Fibroblast of pulmonary artery (primary cell): ENCODE measurements at places on chromosomes 5 and 9.

- peak; percentile 68 for DNase-seq
Observed at GRCh38 chr9:123562844-123563346, 206.9 kb downstream of the CRB2 start.

DNA sequence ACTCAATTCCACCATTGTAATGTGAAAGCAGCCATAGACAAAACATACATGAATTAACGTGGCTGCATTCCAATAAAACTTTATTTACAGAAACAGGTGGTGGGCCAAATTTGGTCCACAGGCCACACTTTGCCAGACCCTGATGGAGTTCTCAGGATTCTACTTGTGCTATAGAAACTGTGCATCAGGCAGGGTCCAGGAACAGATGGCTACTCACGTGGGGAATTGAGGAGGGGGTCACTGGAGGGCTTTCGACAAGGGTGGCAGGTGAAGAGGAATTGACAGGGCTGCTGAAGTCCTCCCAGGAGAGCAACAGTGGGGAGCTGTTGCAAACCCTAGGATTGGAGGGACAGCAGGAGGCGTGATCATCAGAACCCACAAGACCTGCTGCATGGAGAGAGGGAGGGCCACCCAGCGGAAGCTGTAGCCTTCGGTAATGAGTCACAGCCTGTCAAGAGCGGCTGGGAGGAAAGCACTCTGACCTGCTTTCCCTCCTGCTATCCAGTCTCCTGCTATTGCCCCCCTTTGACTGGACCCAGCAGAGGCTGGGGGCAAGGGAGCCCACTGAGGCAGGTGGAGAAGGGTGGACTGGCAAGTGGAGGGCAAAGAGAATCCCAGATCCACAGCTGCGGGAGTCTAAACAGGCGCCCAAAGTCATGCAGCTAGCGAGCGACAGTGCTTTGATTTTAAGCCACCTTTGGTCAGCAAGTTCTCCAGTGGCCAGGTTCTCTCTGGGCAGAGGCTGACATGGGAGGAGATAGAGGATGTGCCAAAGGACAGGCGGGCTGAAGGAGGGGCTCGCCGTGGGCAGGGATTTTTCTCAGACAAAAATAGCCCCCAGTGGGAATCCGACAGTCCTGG, 138.3 kb upstream of the SMIM23 start:
- DNase-seq: peak; percentile 42

GRCh38 chr5:170843870-170844269, 17.9 kb upstream of the RANBP17 start:
- DNase-seq: no peak

DNA sequence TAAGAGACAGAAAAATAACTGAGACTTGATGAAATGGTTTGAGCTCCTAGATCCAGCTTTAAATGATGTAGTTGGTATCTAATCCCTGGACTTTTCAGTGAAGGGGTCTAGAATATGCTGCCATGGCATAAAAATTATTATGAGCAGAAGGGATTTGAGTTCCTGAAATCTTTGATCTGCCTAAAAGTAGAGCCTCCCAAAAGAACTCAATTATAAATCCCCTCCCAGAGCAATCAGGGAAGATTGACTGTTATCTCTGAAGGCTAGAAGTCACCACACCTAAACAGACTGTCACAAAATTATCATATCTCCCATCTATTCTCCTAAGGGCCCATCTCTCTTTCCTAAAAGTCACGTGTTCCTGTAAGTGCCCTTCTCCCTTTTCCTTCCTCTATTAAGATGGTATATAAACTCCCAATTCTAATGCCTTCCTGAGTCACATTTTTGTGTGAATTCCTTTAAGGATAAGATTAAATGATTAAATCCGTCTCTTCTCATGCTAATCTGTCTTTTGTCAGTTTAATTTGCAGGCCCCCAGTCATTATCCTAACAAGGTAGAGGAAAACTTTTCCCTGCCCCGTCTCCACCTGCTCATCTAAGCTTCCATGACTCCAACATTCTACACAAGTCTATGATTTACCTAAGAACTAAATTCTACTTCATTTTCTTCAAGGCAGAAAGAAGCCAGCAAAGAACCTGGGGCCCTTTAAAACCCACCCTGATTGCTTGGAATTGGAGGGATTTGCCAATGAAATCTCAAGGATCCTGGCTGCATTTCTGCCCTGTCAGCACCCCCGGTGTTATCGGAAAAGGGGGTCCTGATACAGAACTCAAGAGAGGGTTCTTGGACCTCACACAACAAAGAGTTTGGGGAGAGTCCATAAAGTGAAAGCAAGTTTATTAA, 47.1 kb upstream of the PWWP2A start:
- no peak for DNase-seq

DNA sequence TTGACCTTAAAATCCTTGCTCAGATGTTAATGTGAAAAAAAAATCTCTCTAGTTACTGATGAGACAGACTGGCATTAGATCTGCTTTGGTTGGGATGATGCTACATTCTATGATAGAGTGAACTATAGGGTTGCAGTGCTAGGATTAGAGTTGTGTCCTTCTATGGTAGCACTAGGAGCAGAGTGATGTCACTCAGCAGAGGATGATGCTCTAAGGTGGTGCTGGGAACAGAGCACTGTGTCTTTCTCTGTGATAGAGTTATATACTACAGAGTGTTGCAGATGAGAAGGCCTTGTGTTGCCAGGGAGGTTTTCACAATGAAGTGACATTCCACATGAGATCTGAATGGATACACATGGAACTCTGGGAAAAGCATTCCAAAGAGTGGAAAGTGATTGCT, 462.3 kb downstream of the CDH12 start:
- peak; percentile 3 for DNase-seq

DNA sequence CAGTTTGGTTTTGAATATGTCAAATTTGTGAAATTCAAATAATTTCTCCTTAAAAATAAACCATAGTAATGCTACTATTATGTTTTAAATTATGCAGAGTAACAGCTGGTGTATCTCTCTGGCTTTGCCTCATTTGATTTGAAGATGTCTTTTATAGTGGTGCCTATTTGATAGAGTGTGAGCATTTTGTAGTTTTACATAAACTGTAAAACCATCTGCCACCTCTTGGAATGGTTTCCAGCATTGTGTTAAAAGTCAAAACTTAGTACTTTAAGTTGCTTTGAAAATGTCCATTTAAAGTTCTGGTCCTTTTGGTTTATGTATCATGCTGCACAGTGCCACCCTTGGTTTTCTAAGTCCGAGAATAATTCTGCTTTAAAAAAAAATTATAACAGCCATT, 15.6 kb downstream of the PRDM6 start:
- no peak for DNase-seq

- peak; percentile 93 for DNase-seq
Observed at GRCh38 chr5:150946351-150946905, 41.6 kb upstream of the ZNF300 start.

DNA sequence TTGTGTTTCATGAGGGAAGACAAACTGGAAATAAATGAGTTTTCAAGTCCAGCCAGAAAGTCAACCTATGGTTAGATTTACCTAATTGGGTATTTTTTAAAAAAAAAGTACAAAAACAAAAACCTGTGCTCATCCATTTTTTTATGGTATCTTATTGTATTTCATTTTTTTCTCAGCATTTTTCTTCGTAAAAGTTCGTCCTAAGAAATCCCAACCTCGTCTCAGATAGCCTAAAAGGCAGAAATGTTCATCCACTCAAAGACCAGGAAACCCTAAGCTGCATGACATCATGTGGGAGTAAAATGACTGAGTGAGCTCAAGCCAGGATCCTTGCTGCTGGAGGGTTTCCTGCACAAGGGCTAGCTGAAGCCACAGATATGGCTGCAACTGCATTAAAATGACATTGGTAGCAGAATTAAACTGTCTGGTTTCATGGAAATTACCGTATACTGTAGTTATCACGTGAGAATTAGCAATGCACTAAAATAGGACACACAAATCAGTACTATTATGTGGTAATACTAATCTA, 70.4 kb downstream of the NFIB start:
- DNase-seq: peak; percentile 66

DNA sequence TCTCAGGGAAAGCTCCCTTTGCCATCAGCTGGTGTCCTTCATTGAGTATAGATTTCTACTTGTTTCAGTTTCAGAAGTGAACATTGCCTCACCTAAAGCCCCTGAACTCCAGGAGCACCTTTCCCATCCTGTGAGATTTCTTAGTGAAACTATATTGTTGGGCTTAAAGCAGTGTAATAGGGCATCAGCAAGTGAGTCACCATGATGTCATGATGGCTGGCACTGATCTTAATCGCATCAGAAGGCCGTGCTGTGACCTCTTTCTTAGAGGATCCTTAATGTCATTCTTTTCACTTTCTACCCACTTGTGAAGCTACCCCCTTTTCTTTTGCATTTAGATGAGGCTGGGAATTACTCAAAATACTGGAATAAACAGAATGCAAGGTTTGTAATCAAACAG, 401.3 kb downstream of the MTRR start:
- DNase-seq: no peak

DNA sequence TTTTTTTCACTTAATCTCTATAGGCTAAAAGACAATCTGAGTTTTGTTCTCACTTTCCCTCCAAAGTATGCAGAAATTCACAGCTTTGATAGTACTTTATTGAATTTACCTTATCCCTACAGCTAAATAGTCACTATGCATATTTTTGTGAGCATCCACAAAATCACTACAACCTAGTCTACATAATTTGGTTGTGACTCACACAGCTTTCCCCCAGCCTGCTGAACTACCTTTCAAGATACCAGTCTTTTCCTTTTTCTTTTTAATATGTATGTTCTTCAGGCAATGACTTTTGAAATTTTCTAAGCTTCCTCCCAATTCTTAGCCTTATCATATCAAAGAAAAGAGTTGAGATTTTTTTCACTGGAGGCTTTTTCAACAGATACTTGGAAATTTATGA, 347.3 kb upstream of the CDH6 start:
- DNase-seq: no peak

- no peak for DNase-seq
Observed at GRCh38 chr5:2985718-2986117, 234.2 kb upstream of the IRX2 start.

DNA sequence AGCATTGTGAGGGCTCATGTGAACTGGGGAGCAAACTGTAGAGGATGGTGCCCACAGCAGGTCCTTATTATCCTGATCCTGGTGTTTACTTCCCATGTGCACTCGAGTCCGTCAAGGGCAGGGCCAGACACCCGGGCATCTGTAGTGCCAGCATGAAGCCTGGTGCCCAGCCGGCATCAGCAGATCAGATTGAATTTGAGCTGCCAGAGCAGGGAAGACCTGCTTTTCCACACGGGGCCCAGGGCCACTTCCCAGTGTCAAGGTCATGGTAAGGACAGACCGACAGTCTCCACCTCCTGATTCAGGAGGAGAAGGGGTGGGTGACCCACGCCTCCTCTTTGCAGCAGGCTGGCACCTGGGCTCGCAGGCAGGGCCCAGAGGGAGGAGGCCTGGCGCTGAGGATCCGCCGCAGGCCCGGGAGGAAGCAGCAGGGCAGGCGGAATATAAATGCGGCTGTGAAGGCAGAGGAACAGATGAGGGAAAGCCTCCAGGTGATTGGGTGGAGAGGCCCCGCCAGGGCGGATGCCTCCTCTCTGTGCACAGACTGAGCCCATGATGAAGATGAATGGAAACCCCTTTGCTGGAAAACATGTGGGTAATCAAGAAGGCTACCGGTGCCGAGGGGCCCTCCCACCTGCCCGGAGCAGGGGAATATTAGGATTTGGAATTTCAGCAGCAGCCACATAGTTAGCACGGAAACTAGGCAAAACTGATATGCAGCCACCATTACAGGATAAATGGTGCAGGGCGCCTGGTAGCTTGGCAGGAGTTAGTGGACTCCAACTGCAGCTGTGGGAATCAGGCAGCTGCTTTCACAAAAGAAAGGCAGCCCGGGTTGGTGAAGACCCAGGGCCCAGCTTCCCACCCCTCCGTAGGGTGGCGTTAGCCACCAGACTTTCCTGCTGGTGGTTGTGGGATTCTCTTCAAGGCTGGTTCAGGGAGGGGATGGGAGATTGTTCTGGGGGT, 114.9 kb downstream of the GAPVD1 start:
- no peak for DNase-seq

DNA sequence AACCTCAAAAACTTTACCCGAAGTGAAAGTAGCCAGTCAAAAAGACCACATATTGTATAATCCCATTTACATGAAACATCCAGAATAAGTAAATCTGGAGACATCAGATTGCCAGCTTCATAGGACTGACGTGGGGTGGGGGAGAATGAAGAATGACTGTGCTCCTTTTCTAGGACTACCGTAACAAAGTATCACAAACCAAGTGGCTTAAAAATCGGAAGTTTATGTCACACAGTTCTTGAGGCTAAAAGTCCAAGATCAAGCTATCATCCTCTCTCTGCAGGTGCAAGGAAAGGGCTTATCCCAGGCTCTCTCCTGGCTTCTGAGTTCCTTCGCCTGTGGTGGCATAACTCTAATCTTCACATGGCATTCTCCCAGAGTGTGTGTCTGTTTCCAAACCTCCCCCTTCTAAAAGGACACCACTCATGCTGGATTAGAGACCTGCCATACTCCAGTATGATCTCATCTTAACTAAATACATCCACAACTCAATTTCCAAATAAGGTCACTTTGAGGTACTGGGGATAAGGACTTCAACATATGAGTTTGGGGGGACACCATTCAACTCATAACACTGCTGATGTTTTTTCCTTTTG, 25.5 kb downstream of the ADAM19 start:
- no peak for DNase-seq

DNA sequence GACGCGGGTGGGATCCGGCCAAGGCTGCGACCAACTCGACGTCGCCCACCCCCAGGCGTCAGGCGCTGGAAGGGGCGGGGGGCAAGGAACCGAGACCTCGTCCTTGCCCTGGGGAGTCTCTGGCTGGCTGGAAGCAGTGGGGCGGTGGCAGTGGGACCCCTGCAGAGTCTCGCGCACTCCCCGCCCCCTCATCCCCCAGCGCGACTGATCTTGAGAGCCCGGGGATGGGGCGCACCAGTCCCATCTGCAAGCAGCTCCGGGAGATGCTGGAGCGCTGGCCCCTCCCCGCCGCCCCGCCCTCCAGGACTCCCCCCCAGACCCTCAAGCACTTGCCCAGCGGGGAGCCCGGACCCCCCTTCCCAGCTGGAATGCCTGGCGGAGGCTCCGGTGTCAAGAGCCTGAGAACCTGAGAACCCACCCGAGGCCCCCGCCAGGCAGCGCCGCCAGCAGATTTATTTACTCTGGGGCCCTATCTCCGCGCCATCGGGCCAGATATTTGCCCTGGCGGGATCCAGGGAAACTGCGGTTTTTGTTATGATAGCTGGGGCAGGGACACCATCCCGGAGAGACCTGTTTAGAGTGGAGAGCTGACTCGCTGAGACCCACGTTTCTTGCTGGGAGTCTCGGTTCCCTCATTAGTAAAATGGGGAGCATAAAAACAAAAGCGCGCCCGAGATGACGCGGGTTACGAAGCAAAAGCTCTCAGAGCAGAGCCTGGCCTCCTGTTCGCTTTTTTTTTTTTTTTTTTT, 1.2 kb downstream of the PRRT1B start:
- DNase-seq: no peak

GRCh38 chr9:19879062-19879461, 90.2 kb upstream of the SLC24A2 start:
- DNase-seq: no peak

- DNase-seq: peak; percentile 73
Observed at GRCh38 chr5:141373673-141374317, at the start of gene PCDHGA6. TSS of gene PCDHGA6 (plus strand) at chr5:141373891. CDS start at chr5:141374084, 193 bp downstream.

GRCh38 chr5:84682531-84682930, 297.9 kb upstream of the EDIL3 start:
- no peak for DNase-seq

- DNase-seq: no peak
Observed at GRCh38 chr9:81321551-81321950, 367.8 kb downstream of the TLE1 start.
